ENCODE measurements at places on chromosomes 2 and 18.

GRCh38 chr2:229270551-229271410 is at the start of gene PID1:
Gene PID1, minus strand, starts transcription at chr2:229271287. Its CDS starts 244 bp downstream, at chr2:229271043.
- no peak for DNase-seq

DNA sequence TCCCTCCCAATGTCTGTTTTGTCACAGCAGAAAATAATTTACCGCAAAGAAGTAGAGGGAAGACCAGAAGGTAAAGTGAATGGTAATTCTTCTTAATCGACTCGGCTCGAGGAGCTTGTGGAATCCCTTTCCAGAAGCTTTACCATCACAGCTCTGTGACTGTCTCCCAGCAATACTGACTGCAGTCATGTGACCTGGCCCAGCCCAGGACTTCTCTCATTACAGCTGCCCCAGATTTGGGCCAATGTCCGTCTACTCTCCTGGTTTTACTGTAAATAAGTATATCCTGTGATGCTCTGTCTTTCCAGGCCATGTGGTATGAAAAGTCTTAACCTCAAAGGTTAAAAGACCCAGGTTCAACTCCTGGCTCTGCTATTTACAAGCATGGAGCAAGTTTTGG is 18.9 kb upstream of the ELOA2 start:
- no peak for DNase-seq

GRCh38 chr2:15127876-15128275 is 433.3 kb downstream of the NBAS start:
- DNase-seq: no peak

DNA sequence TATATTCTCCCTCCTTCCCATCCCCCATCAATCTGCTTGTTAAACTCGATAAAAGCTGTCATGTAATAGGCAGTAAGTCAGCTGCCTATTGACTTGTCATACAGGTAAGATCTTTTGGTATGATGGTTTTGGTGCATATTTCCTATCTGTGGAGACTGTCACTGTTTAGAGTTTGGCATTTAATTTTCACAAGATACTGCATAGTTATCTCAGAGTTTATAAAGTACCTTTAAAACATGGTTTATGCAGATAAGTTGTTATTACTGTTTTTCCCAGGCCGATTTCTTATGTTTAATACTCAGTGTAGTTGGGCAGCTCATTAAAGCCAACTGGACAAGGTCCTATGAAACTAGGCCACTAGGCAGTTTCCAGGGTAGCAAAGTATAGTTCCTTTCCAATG is 222.1 kb downstream of the GALNT13 start:
- no peak for DNase-seq

GRCh38 chr2:49426996-49427395 is 272.7 kb upstream of the FSHR start:
- DNase-seq: no peak

DNA sequence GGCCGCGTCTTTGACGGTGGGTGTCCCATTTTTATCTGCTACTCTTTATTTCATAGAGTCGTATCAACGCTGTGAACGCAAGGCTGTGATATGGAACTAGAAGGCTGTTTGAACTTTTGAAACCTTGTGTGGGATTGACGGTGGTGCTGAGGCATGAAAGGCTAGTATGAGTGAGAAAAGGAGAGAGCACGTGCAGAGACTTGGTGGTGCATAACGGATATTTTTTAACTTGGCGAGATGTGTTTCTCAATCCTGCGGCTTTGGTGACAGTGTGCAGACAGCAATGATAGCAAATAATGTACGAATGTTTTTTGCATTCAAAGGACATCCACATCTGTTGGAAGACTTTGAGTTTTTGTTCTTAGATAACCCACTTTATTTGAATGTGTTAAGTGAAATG is 6.2 kb downstream of the HES6 start:
- DNase-seq: no peak

DNA sequence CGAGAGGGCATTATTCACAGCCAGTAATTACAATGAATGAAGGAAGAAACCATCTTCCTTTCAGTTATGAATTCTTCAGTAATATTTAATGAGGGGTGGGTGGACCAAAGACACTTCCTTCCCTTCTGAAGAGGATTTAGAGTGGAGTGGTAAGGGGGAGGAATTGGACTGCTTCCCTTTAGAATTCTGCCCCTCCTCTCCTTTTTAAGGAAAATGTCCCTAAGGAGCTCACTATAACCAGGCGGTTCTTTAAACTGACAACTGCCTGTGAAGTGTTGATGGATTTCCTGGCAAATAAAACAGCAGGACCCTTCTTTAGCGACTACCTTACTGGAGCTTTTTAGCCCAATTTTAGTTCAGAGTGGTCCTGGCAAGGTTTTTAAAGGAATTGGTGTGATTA is 86.4 kb downstream of the LIMS1 start:
- DNase-seq: no peak

GRCh38 chr2:96413323-96413722 is 77.8 kb downstream of the NCAPH start:
- no peak for DNase-seq

GRCh38 chr2:171551836-171552235 is 29.6 kb downstream of the CYBRD1 start:
- DNase-seq: no peak

DNA sequence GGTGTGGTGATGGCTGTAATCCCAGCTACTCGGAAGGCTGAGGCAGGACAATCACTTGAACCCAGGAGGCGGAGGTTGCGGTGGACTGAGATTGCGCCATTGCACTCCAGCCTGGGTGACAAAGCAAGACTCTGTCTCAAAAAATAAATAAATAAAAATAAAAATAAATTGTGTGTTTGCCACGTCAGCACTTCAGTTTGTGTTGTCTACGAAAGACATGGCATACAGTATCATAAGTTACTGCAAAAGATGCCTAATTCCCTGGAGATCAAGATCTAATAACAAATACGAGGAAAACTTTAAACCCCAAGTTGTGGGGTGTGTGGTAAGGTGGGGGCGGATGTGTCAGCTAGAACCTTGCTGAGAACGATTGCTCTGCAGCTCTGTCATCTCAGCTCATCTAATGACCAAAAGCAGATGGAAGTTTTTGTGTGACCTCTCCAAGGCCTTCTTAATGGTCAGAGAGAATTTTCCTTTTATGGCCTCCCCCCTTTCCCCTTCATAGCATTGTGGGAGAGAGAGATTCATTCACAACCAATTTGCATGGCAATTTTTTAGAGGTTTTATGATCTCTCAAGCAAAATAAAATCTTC is 11.3 kb downstream of the NPAS2 start:
- DNase-seq: no peak

DNA sequence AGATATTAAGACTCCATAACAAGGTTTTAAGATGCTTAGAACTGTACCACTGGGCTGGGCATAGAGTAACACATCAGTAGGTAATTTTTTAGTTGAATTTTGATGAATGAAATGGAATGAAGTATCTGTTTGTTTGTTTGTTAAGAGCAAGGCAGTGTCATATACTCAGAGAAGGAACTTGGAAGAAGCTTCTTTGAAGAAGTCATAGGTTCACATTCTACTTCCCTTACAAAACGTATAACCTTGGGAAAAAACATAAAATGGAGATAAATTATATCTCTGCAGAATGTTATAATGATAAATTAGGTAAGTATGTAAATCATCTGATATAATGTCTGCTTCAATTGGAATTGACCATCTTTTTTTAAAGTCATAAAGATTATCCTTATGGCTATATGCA is 122.1 kb upstream of the SLC39A10 start:
- no peak for DNase-seq

DNA sequence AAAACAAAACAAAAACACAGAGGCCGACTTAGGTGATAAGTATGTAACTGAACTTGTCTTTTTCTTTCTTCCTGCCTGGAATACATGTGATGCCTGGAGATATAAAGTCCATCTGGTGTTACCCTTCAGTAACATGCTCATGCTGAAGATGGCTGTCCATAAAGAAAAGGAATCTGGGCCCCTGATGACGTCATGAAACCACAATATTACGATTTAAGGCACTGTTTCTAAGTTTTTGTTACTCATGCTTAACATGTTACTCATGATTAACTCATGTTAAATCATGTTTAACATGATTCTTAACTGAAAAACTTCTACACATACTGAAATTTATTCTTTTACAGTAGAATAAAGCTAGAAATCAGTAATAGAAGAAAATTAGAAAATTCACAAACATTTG is 49.0 kb downstream of the STRADB start:
- DNase-seq: no peak

DNA sequence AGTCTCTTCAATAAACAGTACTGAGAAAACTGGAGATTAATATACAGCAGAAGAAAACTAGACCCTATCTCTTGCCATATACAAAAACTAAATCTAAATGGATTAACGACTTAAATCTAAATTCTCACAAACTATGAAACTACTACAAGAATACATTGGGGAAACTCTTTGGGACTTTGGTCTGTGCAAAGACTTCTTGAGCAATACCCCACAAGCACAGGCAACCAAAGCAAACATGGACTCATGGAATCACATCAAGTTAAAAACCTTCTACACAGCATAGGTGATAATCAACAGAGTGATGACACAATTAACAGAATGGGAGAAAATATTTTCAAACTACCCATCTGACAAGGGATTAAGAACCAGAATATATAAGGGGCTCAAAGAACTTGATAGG is 848.2 kb upstream of the NRXN1 start:
- DNase-seq: no peak

GRCh38 chr2:109497463-109497862 is 116.3 kb downstream of the SEPTIN10 start:
- DNase-seq: no peak

- DNase-seq: no peak
Measured at GRCh38 chr18:9673296-9674251, 34.5 kb upstream of the RAB31 start.

DNA sequence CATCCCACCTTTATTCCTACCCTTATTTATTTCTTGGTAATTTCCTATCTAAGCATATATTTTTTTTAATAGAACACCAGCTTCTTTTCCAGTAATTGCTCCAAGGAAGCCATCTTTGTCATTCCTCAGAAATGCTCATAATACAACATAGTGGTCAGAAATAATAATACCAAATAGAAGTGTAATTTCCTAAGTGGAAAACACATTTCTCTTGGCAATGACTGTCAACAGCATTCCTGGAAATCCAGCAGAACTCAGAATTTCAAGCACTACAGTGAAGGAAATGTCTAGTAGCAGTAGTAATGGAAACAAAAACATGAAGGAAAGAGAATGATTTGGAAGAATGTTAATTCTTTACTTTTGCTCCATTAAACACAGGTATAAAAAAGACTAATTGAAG is 56.6 kb downstream of the GDF7 start:
- DNase-seq: no peak

DNA sequence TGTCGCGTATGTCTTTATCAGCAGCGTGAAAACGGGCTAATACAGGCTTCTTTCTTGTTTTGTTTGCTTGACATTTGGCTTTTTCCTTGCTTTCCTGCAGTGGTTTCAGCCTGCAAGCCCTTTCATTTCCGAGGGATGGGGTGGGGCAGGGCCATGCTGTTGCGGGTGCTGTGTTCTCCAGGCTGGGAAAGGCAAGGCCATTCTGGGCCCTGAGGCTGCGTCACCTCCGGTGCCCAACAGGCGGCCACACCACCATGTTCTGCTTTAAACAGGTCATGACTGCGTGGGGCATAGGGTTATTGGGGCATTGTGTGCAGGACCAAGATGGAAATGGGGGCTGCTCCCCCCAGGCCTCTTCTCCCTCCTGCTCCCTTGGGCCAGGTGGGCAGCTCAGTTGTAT is 38.6 kb upstream of the PLB1 start:
- DNase-seq: no peak

GRCh38 chr2:86016581-86016980 is 89.1 kb downstream of the POLR1A start:
- no peak for DNase-seq

DNA sequence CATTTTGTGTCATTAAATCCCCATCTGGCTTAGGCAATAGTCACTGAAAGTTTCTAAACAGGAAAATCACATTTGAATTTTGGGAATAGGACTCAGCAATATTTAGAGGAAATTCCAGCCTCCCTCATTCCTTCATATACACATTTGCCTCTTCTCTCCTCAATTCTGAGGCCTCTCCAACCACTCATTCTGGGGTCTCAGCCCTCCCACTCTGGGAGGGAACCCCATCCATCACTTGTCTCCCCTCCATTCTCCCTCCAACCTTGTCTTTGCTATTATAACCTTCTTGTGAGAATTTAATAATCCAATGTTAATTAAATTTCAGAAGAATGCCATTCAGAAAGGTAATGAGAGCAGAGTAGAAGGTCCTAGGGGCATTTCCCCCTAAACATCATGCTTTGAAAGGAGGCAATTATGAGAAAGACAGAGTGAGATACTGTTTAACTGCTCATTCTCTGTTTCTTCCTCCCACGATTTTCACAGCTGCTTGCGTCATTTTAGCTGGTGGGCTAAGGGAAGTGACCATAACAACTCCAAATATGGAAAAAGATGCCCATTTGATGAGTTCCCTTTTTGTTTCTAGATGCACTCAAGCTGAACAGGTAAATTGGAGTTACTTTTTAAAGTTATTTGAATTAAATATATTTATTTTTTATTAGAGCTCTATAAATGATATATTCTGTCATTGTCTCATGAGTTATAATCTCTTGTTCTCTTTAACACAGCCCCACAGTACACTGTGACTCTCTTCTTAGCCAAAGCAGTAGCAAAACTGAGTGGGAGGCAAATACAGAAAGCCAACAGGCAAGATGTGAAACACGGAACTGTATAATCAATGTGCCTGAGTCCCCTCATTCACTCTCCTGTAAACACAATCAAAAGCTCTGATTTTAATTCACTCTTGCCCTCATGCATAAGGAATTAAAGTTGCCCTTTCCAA is 135.1 kb downstream of the DLGAP1 start:
- DNase-seq: no peak

DNA sequence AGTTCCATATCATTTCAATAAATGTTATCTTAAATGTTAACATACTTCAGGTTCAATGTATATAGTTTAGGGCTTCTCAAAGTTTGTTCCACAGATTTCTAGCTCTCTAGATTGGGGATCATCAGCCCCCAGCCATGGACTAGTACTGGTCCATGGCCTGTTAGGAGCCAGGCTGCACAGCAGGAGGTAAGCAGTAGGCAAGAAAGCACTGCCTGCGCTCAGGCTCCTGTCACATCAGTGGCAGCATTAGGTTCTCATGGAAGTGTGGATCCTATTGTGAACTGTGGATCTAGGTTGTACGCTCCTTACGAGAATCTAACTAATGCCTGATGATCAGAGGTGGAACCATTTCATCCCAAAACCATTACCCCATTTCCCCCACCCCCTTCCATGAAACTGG is 531.1 kb downstream of the PARD3B start:
- no peak for DNase-seq

- DNase-seq: no peak
Measured at GRCh38 chr18:72283148-72283925, 260.8 kb downstream of the CBLN2 start.

- no peak for DNase-seq
Measured at GRCh38 chr18:21997207-21998143, 171.9 kb upstream of the GATA6 start.

- no peak for DNase-seq
Measured at GRCh38 chr2:237222178-237222577, 136.5 kb downstream of the COPS8 start.
